ENCODE measurements at places on chromosomes 16 and 17.

DNA sequence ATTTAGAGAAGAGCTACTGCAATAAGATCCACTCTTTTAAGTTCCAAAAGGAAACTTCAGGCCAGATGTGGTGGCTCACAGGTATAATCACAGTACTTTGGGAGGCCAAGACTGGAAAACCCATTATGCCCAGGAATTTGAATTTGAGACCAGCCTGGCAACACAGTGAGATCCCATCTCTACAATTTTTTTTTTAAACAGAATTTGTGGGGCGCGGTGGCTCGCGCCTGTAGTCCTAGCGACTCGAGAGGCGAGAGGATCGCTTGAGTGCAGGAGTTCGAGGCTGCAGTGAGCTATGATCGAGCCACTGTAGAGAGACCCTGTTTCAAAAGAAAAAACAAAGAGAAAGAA, 793 bp downstream of the COG7 start:
- DNase-seq = no peak

DNA sequence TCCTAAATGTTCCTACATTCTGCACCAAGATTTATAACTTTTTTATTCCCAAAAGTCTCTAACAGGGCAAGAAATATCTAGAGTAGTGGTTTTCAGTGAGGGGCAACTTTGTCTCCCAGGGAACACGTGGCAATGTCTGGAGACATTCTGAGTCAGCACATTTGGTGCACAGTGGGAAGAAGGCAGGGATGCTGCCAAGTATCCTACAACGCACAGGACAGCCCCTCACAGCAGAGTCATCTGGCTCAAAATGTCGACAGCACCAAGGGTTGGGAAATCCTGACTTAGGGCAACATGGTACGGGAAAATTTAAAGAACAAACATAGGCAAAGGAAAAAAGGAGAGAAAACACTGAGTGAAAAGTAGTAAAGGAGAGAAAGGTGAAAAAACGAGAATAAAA, 61.8 kb downstream of the SMG6 start:
- DNase-seq = peak; percentile 83

DNA sequence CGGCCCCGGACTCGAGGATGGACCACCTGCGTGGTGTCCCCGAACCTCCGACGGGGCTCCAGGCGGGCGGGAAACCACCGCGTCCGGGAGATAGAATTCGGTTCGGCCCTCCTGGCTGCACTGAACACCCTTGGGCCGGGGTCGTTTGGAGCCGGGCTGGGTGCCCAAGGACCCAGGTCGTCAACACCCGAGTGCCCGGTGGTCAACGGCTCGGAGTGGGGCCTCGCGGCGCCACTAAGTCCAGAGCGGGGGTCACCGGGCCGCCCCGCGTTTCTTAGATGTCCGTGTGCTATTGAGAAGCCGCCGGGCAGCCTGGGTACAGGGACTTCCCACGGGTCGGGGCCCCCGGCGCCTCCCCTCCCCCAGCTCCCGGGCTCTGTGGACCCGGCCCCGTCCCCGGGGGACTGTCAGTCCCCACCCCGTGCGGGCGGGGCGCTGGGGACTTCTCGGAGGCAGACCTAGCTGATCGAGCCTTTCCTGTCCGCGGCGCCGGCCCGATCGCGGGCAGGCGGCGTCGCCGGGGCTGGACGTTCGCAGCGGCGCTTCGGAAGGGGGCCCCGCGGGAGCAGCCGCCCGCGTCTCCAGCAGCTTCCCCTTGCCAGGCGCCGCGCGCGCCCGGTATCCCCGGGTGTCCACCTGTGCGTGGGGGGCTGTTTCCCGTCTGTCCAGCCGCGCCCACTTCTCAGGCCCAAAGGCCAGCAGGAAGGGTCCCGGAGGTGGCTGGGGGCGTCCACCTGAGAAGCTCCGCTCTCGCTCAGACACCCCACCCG, 655 bp upstream of the NPTX1 start:
- DNase-seq = no peak

GRCh38 chr16:83995754-83996153, 27.7 kb downstream of the NECAB2 start:
- DNase-seq = peak; percentile 10

GRCh38 chr16:1026784-1027500, 45.4 kb downstream of the SOX8 start:
- no peak for DNase-seq

GRCh38 chr16:85385463-85386331, 227.4 kb upstream of the GSE1 start:
- no peak for DNase-seq

DNA sequence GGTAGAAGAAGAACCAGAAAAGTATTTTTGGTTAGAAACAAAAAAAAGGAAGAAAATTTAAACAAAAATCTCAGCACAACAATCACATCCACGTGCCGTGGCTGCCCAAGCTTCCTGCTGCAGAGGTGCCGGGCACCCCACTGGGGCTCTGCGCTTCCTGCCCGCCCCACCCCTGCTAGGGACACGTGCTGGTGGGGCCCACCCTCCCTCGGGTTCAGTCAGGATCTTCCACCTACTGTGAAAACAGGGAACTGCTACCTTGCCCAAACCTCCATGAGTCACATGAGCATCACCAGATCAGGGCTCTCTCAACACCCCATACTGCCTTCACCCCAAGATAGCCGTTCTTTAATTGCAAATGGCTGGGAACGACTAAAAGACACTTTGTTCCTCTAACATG, 24.4 kb upstream of the CYTH1 start:
- no peak for DNase-seq

DNA sequence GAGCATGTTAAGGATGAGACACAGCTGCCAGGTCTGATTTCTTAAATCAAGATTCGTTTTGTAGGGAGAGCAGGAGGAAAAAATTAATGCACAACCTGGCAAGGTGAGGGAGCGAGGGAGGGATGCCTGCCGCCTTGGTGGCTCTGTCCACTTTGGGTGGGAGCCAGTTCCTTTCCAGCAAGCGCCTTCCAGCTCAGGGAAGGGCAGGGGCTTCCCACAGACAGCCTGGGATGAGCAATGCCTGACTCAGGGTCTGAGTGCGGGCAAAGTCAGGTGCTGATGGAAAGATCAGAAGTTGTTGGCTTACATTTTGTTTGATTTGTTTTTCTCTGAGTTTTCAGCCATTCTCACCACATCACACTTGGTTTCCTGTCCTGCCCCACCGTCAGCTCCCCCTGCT, 220.7 kb downstream of the ENGASE start:
- DNase-seq = no peak

GRCh38 chr16:14241631-14242030, 170.5 kb downstream of the MRTFB start:
- no peak for DNase-seq

- DNase-seq = no peak
These were observed 818.2 kb downstream of the KCNJ18 start for GRCh38 chr17:22510504-22510903.

DNA sequence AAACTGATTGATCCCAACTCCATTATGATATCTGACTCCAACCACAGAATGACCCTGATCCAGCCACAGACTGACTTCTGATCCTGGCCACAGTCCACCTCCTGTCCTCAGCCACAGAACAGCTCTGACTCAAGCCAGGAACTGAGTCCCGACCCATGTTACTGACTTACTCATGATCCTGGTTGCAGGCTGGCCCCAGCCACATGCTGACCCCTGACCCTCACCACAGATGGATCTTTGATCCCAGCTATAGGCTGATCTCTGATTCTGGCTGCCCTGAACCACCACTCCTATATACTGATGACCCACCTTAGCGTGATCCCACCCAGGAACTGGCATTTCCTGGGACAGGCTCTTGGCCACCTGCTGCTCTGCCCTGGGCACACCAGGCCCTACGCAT, 32.2 kb upstream of the IL21R start:
- DNase-seq = peak; percentile 79

DNA sequence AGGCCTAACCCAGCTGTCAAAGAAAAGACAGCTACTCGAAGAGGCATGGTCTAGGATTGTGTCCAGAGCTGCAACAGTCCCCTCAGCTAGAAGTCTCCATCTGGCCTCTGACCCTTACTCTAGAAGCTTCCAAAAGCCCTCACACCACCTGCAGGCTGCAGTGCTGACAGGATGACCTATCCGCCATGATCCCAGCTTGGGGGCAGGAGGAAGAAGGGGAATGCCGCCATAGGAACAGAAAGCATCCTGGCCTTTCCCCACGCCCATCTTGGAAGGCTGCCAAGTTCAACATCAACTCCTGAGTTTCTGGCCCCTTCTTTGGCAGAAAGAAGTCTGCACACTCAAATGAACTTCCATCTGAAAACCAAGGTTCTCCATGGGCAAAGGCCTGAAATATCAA, 3.1 kb upstream of the KRT36 start:
- peak; percentile 27 for DNase-seq

DNA sequence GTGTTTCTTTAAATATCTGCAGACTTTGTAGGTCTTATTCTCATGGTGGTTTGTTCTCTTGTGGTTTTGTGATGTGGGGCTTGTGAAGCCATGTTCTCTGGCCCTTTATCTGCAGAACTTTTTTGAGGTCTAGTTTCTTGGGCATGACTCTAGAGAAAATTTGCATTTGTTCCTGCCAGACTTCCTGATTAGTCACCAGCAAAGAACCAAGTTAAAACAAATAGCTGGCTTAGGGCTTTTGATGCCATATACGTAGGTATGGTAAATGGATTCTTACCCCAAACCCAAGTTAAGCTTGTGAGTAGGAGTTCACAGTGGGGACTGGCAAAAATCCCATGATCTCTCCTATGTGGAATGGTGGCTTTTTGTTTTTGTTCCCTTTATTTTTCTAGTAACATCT, 68.7 kb upstream of the IRX3 start:
- DNase-seq = peak; percentile 13

DNA sequence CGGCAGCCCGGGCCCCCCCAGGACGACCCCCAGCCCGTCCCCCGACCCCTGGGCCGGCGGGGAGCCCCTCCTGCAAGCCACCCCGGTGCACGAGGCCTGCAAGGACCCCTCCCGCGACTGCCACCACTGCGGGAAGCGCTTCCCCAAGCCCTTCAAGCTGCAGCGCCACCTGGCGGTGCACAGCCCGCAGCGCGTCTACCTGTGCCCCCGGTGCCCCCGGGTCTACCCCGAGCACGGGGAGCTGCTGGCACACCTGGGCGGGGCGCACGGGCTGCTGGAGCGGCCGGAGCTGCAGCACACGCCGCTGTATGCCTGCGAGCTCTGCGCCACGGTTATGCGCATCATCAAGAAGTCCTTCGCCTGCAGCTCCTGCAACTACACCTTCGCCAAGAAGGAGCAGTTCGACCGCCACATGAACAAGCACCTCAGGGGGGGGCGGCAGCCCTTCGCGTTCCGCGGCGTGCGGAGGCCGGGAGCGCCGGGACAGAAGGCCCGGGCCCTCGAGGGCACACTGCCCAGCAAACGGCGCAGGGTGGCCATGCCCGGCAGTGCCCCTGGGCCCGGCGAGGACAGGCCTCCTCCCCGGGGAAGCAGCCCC, 15.6 kb upstream of the ZFPM1 start:
- DNase-seq = peak; percentile 27

DNA sequence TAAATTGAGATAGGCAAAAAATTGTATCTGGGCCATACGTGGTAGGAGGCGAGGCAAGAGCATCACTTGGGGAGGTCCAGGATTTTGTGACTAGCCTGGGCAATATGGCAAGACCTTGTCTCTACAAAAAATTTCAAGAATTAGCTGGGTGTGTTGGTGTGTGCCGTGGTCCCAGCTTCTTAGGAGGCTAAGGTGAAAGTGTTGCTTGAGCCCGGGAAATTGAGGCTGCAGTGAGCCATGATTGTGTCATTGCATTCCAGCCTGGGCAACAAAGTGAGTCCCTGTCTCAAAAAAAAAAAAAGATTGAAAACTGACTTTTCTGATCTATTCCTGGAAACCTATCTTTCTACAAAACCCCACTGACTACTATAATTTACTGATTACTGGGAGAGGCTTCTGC, 26.7 kb downstream of the CDK12 start:
- peak; percentile 25 for DNase-seq

DNA sequence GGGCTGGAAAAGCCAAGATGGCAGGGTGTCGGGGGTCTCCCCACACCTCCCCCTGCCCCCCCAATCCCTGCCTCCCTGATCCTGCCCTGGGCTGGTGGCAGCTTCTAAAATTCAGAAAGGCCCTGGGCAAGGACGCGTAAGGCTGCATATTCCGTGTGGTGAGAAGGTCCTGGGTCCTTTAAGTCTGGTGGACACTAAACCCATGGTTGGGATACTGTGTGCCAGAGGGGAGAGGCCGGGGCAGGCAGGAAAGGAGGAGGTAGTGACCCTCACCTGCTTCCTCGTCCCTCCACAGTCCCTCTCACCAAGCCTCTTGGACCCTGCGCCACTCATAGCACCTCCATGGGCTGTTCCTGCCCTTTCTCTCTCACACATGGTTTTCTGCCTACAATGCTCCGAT, 28.8 kb downstream of the PRKAR1A start:
- DNase-seq = no peak

DNA sequence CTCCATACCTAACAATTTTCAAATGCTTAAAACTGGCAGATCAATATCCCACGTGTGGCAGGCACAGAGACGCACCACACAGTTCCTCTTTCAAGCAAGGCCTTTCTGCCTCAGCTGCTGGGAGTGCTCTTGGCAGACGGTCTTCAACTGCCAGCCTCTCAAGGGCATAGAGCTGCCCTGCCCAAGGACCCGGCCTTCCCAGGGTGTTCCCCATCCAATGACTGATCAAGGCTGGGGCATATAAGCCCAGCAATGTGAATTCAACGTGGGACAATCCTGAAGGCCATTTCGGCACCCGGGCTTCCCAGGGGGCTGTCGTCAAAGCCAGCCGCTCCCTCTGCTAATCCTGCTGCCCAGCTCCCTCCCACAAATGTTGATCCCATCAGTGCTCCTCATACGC, 107.1 kb downstream of the STX8 start:
- no peak for DNase-seq

DNA sequence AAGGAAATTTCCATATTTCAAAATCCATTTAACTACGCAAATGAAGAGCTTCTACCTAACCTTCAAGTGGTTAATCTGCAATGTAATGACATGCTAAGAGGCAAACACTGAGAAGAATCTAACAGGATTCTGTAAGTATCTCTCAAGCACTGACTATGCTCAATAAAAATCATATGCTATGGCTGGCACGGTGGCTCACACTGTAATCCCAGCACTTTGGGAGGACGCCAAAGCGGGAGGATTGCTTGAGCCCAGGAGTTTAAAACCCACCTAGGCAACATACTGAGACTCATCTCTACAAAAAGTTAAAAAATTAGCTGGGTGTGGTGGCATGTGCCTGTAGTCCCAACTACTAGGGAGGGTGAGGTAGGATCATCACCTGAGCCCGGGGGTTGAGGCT, 32.7 kb downstream of the GNA13 start:
- DNase-seq = no peak

GRCh38 chr17:39238311-39238972, 12.7 kb upstream of the STAC2 start:
- no peak for DNase-seq

DNA sequence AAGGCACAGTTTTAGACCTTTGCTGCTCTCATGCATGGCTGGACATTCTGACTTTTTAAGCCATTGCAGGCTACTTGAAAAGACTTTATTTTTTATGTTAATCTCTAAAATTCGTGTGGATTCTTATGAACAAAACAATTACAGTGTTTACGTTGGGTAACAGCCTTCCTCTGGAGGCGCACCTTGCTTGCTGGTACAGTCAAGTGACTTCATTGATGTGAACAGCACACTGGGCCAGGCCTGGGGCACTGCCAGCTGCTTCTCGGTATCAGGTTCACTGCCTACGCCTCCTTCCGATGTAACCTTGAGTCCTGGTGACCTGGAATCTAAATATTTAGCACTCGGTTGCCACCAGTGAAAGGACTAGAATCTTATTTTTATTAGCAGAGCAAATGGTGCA, 27.8 kb downstream of the MARCHF10 start:
- no peak for DNase-seq
